Osteoblast (primary cell): ENCODE measurements at places on chromosomes 16 and 17.
A peak's percentile ranks its signal among the peaks of the same experiment; 100 is the strongest.

DNA sequence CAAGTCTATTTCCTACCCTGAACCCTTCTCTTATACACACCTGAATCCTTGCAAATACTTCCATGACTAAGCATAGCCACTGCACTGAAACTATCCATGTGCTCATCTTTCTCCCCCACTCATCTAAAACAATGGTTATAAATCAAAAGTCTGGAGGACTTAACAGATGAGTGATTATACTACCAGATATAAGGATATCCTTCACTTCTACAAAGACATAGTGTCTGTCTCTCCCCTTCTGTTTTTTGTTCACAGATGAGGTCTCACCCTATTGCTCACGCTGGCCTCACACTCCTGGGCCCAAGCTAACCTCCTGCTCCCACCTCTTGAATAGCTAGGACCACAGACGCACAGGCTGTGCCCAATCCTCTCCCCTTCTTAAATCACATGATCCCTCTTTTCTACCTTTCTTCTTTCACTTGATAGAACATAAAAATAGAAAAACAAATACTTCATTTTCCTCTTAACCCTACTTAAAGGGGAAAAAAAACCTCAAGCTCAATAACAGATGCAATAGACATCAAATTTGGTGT is 19.2 kb downstream of the CEP112 start:
- no peak for DNase-seq

- DNase-seq, result peak; percentile 74
These were observed 607 bp upstream of the NCOR1 start for GRCh38 chr17:16215965-16216316.

DNA sequence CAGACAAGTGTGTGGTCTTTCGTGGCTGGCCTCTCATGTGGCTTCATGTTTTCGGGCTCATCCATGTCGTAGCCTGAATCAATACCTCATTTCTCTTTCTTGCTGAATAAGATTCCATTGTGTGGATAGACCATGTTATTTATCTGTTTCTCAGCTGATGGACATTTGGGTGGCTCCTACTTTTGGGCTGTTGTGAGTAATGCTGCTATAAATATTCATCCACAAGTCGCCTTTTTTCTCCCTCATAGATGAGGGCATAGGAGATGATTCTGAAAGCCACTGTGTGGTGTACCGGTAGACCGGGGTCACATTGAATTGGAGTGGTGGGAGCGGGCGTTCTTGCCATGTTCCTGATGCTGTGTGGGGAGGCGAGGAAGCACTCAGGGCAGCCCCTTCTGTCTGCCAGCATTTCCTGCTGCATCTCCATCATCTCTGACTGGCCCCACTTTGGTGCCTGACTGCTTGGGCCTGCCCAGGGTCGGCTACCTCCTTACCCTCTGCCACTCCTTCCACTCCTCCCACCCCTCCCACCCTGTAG is 40.1 kb downstream of the PRMT7 start:
- DNase-seq, result peak; percentile 76

DNA sequence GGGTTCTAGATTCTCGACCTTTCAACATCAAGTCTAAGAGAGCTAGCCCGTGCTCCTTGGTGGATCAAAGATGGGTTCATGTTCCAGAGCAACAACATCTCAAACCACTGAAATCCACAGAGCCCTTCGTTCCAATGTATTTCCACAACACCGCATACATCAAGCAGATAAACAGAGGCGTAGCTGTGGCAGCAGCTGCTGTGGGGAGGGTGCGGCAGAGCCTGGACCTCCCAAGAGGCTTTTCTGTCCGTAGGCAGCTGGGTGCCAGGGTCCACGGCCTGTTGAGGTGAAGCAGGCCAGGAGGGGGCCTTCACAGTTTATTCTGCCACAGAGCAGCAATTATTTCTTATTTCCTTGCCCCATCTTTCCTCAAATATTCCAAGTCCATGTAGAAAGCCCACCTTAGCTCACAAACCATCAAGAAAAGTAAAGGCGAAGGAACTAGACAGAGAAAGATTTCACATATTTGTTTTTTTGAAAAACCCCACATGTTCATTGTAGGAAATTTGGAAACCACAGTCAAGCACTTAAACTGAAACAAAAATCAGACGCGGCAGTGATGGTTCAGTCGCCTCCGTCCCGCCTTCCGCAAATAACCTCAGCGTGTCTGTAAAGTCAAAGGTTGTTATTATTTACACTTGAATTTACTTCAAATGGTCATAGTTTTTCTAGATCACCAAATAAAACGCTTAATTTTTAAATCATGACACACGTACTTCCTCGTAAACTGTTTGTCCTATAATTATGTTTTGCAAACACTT is 144.6 kb upstream of the FOXF1 start:
- no peak for DNase-seq

GRCh38 chr16:31354394-31355291 is at the start of gene ITGAX:
Gene ITGAX (plus strand): TSS chr16:31355176. CDS start chr16:31355255, 79 bp downstream.
- DNase-seq, result peak; percentile 91

GRCh38 chr17:17141279-17141678 is 64.9 kb downstream of the PLD6 start:
- peak; percentile 29 for DNase-seq

DNA sequence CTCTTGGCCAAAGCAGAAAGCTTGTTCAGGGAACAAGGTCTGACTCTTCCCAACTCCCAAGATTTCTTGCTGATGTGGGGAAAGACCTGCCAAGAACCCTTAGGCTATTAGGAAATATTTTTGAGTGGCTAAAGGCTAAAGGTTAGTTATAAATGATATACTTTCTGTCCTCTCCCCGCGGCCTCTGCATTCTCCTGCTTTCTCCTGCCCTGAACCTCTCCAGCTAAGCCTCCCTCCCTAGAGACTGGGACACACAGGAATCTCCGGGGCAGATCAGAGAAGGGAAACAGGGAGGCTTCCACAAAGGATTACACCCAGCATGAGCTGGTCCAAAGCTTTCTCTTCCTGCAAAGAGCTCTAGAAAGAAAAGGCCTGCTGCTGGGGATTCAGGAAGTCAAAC is 2.3 kb downstream of the SLC43A2 start:
- peak; percentile 83 for DNase-seq

- no peak for DNase-seq
These were observed 35.0 kb upstream of the RASD1 start for GRCh38 chr17:17531156-17531555.

DNA sequence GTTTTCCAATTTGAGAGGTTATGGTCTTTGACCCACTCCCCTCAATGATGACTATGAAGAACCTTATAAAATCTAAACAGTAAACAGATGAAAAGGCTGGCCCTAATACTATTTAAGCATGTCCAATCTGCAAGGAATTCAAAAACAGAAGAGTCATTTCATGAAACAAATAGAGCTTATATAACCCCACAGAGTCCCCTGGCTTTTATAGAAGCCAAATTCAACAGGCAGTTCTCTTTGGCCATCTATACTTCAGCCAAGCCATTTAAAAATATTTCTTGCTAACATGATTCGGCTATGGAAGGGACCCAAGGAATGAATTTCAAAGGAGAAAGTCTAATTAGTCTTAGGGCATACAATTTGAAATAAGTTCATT is 43.4 kb downstream of the SPOP start:
- DNase-seq, result peak; percentile 49

DNA sequence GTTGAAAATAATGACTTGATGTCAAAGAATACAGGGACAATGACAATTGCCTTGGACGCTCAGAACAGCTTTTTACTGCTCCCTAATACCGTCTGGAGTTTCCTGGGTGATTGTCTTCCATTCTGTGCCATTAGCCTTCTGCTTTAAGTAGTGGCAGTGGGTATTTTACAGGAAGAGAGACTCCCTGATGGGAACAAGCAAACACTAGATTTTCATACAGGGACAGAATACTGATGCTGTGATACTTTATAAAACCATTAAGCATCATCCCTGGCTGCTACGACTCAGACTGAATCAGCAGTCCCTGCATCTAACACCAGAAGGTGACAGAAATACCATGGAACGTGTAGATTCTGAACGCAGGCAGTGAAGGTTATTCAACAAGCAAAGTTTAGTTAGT is 635.4 kb upstream of the GOT2 start:
- DNase-seq, result no peak

DNA sequence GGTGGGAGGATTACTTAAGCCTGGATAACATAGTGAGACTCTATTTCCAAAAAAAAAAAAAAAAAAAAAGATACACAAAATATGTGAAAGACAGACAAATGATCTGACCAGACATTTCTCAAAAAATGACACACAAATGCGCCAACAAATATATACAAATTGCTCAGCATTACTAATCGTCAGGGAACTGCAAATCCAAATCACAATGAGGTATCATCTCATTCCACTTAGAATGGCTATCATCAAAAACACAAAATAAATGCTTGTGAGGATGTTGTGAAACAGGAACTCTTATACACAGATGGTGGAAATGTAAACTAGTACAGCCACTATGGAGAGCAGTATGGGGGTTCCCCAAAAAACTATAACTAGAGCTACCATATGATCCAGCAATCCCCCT is 62.4 kb downstream of the STX8 start:
- DNase-seq, result no peak

DNA sequence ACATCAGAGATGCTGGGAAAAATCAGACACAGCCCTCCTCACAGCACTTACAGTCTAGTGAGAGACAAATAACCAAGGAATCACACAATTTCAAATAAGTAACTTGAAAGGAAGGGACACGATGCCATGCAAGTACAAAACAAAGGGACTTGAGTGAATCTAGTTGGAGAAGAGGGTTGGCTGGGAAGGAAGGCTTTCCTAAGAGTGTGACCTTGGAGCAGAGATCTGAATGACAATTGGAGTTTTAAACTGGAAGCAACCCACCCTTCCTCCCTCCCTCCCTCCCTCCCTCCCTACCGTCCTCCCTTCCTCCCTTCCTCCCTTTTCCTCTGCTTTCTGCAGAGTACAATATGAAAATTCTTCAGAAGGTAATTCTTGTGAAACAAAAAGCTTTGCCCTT is 31.1 kb downstream of the ADAMTS18 start:
- no peak for DNase-seq

DNA sequence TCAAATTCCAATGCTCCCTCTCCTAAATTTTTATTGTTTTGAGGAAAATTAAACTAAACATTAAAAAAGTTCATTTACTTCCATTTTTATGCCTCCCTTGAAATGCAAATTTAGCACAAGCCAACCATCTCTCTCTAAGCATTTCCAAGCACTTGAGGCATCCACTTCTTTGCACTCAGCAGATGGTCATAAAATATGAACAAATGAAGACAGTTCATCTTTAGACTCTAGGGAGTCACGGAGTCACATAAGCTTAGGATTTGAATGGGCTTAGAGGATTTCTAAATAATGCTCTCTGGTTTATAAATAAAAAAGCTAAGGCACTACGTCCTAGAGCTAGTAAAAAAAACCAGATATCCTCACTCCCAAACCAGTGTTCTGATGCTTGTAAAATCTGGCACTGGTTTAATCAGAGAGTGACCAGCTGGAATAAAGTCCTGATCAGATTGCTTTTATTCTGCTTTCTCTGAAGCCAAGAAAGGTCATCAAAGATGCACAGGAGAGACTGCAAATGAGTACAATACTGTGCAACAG is 204.2 kb downstream of the CA10 start:
- DNase-seq, result no peak

DNA sequence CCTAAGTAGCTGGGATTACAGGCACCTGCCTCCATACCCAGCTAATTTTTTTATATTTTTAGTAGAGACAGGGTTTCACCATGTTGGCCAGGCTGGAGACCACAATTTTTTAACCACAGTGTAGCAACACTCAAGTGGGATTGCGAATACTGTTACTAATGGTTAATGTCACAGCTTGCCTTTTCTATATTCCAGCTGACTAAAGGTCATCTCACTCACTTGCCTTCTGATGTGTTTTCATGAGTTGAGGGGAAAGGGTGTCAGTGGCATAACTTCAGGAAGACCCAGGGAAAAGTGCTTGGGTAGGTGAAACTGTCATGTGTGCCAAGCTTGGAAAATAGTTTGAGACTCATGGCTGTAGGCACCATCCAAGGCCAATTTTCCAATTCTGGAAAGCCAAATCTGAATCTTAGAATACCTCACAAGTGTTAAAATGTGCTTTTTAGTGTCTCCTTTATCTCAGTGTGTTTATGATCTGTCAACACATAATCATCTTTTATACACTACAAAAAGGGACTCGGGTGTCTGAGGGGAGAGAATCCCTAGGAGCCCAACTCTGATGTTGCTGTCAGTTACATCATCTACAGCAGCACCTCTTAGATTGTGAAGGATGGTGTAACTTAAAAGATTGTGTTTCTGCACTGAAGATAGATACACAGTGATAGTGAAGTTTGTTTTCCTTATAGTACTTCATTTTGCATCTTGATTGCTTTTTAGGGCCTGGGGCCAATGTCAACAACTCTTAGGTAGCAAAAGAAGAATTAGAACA is 27.1 kb downstream of the OGFOD1 start:
- DNase-seq, result no peak

DNA sequence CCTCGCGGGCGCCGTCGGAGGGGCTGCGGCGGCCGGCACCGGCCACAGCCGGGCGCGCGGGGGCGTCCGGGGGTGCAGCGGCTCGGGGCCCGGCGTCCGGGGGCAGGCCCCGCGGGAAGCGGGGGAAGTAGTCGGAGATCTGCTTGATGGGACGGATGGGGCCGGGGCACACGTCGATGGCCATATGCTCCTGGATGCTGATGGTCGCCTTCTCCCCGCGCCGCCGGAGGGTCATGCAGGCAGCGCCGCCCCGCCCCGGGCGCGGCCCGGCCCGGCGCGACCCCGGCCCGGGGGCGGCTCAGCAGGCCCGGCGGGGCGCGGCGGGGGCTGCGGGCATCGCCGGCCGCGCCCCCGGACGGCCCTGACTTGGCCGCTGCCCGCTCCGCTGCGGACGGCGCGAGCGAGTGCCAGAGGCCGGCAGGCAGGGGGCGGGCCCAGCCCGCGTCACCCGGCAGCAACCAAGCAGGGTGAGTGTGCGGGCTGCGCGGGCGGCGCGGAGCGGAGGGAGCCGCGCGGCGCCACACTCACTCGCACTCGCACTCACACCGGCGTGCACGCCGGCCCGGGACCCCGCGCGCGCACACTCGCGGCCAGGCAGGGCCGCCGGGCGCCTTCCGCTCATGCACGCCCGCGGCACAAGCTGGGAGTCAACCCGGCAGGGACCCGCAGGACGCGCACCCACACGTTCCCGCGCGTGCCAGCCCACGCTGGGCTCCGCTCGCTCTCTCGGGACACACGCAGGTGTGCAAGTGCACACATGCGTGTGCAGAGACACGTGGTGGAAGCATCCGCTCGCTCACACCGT is at the start of gene DOC2B:
Gene DOC2B (minus strand): TSS at position 406 of the 805 bp plus-strand sequence. CDS start 171 bp downstream, at position 235.
- peak; percentile 100 for DNase-seq

DNA sequence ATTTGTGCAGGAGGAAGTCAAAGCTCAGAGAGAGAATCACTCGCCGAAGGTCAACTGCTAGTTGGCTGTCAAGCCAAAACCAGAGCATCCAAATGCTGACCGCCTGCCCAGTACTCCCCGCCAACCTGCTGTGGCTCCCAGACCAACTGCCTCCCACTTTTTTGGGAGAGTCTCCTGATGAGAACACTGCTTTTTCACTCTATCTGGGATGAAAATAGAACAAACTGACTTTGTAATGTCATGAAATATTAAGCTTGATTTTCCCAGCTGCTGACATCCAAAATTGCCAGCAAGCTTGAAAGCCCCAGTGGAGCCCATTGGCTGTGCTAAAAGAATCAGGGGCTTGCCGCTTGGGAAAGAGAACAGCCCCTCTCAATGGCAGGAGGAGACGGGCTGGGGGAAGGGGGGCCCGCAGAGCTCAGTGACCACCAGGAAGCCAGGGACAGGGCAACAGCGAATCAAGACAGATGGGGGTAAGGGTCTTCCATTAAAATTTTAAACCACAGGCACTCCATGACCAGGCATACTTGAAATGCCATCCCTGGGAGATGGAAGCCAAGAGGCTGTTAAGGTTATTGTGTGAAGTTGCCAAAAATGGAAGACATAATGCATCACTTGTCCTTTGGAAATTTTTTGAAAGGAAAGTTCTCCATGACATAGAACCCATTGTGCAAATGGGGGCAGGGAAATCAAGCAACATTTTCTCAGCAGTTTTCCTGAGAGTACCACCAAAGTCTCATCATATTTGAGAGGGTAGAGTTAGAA is 125.7 kb upstream of the CDH5 start:
- no peak for DNase-seq
